ENCODE measurements at places on chromosomes 2 and 18. TPM values are rescaled to one million over a fixed set of nuclear protein-coding genes. Genes with fewer than 3 reads are reported as not detected.
A peak's percentile ranks its signal among the peaks of the same experiment; 100 is the strongest.

CHST10 gene
- 15.6 TPM for polyA plus RNA-seq

IL36B gene
- polyA plus RNA-seq = not detected

CAPN13 gene
- 1.7 TPM for polyA plus RNA-seq

DNA sequence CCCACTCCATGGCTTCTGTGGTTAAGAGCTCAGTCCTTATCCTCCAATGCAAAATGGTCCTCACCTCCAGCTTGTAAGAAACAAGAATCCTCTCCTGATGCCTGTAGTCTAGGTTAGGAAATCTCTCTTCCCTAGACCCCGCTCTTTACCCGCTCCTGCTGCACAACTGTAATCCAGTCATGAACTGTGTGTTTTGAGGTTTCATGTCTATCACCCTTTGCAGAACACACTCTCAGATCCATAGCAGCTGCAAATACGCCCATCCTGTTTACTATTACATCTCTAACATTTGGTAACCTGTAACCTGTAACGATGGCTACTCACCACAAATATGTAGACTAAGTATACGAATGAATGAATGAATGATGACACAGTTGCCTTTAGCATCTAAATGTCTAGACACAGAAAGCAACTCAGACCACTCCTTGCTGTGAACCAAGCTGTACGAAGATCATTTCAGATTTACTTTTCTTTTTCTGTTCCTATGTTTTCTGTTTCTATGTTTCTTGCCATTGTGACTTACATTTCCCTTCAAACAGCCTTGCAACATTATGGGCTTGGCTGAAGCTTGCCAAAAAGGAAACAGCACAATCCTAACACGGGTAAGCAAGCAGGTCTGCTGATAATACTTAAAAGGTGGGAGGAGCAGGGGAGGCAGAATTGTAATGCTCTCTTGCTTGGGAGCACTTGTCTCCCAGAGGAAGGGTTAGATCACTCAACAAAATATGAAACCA is 53.7 kb downstream of the EPHA4 start:
- DNase-seq = no peak

- DNase-seq = no peak
These were observed 320.5 kb upstream of the ZNF521 start for GRCh38 chr18:25672490-25672889.

- DNase-seq = no peak
These were observed 19.0 kb downstream of the CABYR start for GRCh38 chr18:24157855-24158254.

DNA sequence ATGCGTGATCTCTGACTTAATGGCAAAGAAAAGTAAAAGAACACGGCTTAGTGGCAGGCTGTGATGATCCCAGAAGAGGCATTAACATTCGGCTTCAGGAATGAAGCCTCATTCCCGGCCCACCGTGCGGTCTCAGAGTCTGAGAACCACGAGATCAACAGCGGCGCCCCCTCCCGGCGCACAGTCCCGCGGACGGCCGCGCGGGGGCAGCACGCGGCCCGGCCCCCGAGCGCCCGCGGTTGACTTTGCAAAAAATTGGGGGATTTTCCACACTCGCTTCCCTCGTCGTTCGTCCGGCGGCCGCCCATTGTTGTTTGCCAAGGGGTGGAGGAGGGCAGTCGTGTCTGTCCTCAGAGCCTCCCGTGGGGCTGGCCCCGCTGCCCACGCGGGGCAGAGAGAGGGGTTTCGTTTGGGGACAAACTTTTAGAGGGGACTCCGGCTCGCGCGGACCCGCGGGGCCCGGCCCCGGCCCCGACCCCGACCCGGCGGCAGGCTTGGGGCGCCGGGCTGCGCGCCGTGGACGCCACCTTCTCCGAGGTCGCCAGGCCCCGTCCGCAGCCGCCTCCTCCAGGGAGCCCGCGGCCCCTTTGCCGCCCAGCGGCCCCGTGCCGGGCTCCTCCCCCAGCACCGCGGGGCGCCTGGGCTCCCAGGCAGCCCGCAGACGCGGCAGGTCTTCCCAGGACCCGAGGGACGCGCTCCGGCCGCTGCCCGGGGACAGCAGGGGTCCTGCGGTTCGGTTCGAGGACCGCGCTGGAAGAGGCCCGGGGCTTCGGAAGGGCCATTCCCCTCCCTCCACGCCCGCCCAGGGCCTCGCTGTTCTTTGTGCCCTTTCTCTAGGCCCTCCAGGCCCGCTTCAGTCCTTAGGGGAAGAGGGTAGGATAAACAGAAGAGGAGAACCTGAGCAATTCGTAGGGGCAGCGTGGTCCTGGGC is 3.4 kb upstream of the HS6ST1 start:
- peak; percentile 93 for DNase-seq

GRCh38 chr2:146918280-146918679 is 926.5 kb upstream of the ACVR2A start:
- no peak for DNase-seq

DNA sequence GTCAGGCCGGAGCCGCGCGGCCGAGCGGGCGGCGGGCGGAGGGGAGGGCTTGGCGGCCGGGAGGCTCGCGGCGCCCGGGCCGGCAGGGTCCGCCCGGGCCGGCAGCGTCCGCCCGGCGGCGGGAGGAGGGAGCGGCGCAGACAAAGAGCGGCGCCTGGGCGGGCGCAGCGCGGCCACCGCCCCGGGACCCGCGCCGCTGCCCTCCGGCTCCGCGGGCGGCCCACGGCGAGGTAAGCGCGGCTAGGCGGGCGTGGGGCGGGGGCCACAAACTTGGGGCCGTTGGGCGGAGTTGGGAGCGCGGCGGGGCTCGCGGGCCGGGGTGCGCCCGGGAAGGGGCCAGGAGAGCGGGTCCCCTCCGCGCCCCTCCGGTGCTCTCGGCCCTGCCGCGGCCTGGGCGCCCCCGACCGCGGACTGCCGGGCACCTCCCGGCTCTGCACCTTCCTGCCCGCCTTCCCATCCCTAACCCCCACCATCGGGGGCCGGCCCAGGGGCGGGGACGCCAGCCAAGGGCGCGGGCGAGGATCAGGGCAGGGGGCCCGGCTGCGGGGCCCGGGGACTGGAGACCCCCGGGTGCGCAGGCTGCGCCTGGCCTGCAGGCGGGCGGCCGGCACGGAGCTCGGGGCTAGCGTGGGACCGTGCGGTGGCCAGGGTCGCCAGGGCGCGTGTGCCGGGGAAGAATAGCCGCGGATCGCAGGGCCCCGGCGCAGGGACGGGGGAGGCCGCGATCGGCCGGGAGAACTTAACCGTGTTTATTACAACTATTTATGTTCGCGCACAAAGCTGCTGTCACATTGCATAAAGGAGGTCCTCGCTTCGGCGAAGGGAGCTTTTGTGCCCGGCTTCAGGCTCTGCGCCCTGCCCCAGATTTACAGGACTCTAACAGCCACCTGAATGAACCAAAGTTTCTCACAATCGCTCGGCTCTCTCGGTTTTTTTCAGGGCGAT is at the start of gene NCK2:
Gene NCK2 (plus strand): TSS at position 4 of the 945 bp plus-strand sequence. CDS start 110,152 bp downstream, outside the sequence.
- DNase-seq = peak; percentile 51

DNA sequence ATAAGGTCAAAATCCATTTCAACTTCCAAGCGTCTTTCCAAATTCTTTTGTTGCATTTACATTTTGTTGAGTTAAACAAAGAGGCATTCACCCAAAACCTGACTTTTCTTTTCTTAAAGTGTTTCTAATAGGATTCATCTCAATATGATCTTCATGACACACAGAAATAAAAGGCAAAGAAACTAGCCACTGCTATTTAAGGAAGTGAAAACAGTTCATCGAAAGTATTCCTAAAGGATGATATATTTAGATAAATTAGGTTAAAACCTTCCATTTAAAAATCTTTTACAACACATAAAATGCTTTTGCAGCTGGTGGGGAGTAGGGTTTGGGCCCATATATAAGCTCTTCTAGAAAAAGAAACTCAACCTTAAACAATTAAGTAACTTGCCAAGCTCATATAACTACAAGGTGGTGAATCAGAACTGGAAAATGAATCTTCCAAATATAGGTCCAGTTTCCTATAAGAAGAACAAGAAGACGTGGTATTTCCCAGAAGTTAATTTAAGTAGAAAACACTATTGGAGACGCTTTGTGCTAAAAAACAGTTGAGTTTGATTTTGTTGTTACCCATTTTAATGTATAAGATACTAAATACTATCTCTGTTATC is 336.0 kb upstream of the HNRNPA3 start:
- no peak for DNase-seq

DNA sequence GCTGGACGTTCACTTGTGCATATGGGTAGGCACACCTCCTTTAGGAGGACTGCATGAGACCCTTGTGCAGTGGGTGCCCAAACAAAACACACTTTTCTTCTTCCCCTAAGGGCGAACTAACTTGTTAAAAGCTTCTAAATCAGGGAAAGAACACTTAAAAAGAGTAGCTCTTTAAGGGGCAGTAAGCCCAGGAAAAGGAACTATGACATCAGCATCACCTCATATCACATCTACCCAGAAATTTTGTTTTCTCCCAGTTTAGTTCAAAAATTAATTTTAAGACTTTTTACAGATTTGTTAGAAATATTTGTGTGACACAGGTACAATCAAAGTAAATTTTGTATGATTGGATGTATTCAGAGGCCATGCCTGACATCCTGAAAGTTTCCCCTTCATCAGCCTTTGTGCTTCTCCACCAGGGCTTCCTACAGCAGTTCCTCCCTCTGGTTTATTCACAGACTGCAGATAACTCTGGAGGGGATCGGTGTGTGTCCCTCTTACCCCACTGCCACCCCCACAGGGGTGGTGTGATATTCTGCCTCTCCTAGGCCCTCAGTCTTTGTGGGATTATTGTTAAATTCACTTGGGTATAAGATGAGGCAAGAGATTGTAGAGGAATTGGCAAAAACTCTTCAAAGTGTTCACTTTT is 27.6 kb downstream of the BCL2L11 start:
- no peak for DNase-seq

DNA sequence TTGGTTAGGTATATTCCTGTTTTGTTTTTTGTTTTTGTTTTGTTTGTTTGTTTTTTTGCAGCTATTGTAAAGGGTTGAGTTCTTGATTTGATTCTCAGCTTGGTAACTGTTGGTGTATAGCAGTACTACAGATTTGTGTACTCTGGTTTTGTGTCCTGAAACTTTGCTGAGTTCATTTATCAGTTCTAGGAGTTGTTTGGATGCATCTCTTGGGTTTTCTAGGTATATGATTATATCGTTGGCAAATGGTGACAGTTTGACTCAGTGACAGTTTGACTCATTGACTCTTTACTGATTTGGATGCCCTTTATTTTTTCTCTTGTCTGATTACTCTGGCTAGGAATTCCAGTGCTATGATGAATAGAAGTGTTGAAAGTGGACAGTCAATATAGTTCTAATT is 53.7 kb downstream of the APLF start:
- no peak for DNase-seq
